Gastrocnemius medialis (tissue), 4 donors: ENCODE measurements at places on chromosomes 6 and 20.

GRCh38 chr6:4774715-4775493 is 1.3 kb upstream of the CDYL start:
- peak overlapping the region; percentile 59 for H3K4me3 ChIP-seq
- H3K27ac ChIP-seq = peak overlapping the region; percentile 28
- H3K4me1 ChIP-seq = peaks cover 18% of the 10 kb centered on the region
- peak; percentile 24 for DNase-seq

DNA sequence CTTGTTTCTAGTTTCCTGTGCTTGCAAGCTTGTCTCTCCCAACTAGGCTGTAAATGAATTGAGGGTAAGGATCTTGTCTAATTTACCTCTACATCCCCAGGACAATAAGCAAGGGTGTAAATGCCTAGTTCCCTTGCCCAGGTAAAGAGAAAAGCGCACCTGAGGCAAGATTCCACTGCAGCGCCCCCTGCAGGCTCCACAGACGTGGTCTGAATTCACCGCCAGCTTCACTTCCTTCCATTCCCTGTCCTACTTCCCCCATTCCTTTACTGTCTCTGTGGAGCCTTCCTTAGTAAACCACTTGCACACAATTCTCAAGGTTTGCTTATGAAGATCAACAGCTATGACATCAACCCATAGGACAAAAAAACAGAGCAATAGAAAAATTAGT is 42.3 kb downstream of the ANKEF1 start:
- no peak overlapping the region for H3K4me3 ChIP-seq
- H3K36me3 ChIP-seq = no peaks in the 10 kb centered on the region
- no peaks in the 10 kb centered on the region for H3K27me3 ChIP-seq
- H3K27ac ChIP-seq = no peak overlapping the region

DNA sequence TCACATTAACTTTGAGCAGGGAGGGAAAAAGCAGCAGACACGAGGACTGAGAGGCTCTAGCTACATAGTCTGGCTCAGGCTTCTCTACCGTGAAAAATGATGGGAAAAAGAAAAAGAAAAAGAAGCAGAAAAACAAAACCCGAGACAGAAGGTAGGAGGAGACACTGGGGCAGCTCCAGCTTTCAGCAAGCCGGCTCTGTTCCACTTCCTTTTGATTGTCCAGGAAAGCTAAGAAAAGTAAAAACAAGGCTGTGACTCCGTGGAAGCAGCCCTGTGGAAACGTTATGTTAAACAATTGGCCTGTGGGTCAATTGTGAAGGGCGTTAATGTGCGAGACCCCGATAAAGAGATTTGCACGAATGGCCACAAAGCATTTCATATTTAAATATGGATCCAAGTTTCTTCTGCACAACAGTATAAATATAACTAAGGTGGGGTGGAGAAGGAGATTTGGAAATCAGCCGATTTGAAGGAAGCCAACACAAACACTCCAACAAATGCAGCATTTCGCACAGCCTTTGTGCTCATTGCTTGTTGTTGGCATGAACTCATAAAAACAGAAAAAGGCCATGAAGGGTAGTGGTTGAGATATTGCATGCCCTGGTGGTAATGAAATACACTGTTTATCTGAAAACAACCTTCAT is 236.9 kb upstream of the JAG1 start:
- H3K36me3 ChIP-seq = no peaks in the 10 kb centered on the region
- no peaks in the 10 kb centered on the region for H3K27me3 ChIP-seq
- H3K27ac ChIP-seq = peak overlapping the region; percentile 62
- H3K4me3 ChIP-seq = no peak overlapping the region

- no peak for DNase-seq
- no peak overlapping the region for H3K4me3 ChIP-seq
- no peaks in the 10 kb centered on the region for H3K4me1 ChIP-seq
Observed at GRCh38 chr20:13474467-13474866, 164.3 kb downstream of the TASP1 start.

DNA sequence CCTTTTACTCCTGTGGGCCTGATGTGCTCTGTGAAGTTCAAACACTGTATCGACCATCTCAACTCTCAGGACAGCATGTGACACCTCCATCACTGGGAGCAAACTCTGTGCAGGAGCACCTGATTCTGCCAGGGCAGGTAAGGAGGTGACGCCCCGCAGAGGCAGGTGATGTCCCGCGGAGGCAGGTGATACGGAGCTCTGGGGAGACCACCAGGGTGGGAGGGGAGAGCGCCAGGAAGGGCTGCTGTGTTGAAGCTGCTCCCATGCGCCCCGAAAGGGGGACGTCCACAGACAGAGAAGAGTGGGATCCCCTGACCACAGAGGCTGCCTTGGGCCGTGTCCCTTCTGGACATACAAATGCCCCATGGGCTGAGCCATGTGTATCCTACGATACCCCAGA is 58.3 kb downstream of the DACT2 start:
- no peak overlapping the region for H3K27ac ChIP-seq
- no peak overlapping the region for H3K4me3 ChIP-seq
- H3K36me3 ChIP-seq = no peaks in the 10 kb centered on the region
- no peaks in the 10 kb centered on the region for H3K4me1 ChIP-seq
- no peaks in the 10 kb centered on the region for H3K27me3 ChIP-seq
